ENCODE measurements at places on chromosomes 6 and 20. TPM values are rescaled to one million over a fixed set of nuclear protein-coding genes. Genes with fewer than 3 reads are reported as not detected.

The BNIP5 gene
- not detected for total RNA-seq

GRCh38 chr6:155195903-155196302, 67.9 kb upstream of the CLDN20 start:
- DNase-seq = no peak

The ZCCHC3 gene
- total RNA-seq = 18.2 TPM

DNA sequence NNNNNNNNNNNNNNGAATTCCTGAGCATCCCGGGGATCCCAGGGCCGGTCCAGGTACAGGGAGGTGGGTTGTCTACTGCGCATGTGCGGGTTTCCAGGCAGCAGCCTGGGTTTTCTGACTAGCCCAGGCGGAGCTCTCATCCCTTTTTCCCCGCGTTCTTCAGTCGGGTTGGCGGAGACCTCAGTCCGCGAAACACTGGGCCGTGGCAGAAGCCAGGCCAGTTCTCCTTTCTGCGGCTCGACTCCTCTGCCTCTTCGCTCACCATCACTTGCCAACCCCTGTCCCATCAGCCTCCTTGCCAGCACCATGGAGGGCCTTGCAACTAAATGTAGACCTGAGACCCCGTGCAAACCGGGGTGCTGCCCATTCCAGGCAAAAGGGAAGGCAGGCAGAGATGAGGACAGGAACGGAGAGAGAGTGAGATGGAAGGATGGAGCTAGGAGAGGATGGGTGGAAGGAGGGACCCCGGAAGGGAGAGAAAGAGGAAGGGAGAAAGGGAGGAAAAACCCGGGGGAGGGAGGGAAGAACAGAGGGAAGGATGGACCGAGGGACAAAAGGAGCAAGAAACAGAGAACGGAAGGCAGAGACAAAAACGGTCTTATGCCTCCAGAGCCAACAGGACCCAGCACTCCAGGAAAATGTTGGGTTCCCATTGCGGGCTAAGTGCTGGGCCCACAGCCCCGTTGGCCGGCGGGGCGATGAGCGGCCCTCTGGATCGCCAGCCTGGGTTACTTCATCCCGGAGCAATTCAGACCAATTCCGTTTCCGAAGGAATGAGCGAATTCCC, 445.4 kb upstream of the DEFB115 start:
- peak; percentile 45 for DNase-seq

The HLA-DOA gene
- total RNA-seq = not detected

DNA sequence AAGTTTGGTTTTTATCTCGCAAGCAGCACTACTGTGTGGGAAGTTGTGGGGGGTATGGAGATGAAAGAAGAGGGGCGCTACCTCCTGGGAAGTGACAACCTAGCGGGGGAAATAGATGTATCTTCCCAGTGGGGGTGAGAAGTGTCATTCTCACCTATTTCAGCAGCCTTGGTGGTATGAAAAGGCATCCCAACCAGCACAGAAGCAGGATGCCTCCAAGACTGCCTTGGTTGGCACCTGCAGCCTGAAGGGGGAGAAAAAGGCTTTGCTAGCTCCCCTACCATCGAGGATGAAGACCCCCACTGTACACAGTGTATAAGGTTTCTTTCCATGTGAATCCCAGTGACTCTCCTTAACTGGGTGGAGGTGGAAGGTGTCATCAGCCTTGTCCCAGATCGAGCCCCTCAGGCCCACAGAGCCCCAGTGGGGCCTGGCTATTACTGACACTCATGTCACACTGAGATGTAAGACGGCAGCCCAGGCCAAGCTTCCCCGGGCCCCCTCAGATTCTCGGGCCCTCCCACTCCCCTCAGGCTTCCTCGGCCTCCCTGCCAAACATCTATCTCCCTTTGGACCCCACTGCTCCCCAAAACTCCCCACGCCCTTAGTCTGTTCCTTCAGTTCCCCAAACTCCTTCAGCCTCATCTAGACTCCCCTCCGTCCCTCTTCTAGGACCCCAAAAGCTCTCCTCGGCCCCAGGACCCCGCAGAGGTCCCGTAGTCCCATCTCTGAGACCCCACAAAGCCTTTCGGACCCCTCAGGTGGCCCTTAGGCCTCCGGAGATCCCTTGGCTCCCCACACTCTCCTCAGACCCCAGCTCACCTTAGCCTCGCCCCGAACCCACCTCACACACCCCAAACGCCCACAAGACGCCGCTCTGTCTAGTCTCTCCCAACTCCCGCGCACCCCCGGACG, 688 bp downstream of the COMMD7 start:
- DNase-seq = no peak

The OR2H1 gene
- not detected for total RNA-seq

GRCh38 chr6:93105017-93105416, 314.3 kb downstream of the EPHA7 start:
- peak; percentile 27 for DNase-seq

The UNC5CL gene
- 0.62 TPM for total RNA-seq

DNA sequence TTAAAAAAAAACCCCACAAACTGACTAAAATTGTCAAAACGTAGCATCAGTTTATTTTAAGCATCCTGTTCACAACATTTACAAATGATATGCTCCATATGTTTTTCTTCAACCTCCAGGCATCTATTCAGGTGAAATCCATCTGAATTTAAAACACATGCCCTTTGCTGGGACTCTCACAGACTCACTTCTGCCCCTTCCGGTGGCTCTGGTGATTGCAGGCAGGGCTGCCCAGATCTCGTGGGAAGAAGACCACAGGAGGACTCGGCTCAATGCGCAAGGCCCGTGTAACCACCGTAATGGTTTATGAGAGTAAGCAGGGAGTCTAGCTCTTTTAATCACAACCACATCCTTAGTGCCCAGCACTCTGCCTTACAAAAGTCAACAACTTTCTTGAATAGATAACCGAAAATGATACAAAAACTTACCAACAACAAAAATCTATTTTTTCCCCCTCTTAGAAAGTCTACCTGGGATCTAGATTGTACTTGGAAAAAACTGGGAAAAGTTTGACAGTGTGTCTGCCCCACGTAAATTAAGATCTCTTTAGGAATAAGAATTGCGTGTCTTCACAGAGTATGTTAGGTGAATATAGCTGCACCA, 139.1 kb downstream of the KIF16B start:
- DNase-seq = no peak

DNA sequence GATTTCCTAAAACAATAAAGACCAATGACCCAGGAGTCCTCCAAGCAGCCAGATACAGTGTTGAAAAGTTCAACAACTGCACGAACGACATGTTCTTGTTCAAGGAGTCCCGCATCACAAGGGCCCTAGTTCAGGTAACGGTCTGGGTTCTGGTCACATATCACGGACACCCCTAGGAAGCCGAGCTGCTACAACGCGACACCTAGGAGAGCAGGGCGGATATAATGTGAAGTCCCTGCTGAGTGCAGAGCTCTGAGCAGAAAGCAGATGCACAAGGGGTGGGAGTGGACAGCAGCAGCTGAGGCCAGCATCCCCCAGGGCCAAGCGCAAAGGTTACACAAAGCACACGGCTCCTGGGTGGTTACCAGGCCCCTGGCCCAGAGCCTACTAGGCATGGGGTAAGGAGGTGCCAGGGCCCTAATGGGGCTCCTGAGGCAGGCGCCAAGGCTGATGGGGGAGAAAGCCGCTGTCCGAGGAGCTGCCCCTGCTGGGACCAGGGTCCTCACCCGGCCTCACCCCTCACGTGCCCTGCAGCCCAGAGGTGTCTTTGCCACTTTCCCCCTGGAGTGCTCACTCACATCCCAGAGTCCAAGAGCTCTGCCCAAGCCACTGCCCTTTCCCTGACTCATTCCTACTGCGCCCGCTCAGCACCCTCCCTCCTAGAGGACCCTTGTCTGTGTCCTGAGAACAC, 8.4 kb downstream of the CST7 start:
- no peak for DNase-seq

The GRM1 gene
- not detected for total RNA-seq

The SIRPB1 gene
- total RNA-seq = 0.74 TPM

The HLA-DQA2 gene
- total RNA-seq = not detected

The PTCRA gene
- total RNA-seq = not detected

- no peak for DNase-seq
Observed at GRCh38 chr20:22460231-22460630, 124.1 kb downstream of the FOXA2 start.

GRCh38 chr6:134676307-134677281, 273.3 kb downstream of the ALDH8A1 start:
- DNase-seq = no peak

DNA sequence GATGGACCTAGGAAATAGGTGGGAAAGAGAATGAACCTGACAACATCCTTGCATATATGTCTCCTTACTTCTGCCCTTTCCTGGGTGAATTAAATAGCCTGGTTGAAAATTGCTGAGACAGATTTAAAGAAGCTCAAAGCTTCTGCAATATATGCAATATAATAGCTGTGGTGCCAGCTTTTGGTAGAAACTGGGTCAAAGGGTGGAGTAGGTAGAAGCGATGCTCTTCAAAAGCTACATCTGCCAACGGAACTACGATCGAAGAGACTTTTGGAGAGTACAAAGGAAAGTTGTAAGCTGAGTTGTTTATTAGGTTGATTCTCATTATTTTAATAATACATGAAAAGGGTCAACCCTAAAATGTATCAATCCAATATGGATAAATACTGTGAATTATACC, 22.8 kb upstream of the TTK start:
- DNase-seq = no peak

GRCh38 chr6:63609231-63609630, 26.4 kb upstream of the PHF3 start:
- no peak for DNase-seq

DNA sequence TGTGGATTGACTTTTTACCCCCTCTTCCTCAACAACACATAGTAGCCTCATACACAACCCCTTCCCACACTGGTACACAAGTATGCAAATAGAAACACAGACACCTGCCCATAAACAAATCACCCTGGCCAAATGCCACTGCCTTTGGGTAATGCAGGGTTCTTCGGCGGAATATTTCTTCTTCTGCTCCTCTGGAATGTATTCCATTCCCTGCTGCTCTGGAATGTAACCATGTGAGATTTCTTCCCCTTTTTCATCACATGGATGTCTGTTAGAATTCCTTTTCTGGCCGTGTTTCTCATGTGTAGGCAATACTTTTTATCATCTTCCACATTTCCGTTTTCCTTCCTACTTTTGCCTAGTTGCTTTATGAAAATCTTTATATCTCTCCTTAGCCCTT, 76.1 kb upstream of the TPD52L1 start:
- DNase-seq = no peak

GRCh38 chr20:48656661-48657211, 171.1 kb downstream of the PREX1 start:
- no peak for DNase-seq

DNA sequence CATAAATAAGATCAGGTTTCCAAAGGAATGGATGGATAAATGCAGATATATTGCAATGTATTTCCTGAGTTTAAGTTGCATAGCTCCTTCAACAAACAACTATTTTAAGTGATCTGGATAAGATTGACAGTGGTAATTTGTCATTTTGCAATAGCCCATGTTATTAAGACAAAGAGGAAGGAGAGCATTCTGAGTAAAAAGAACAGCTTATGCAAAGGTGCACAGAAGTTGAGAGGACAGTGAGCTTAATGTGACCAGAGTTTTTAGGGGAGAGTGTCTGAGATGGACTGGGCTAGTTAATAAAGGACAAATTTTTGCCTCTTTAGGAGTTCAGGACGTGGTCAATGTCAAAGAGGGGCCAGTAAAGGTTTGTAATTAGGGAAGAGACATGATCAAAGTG, 48.8 kb upstream of the FBXO30 start:
- DNase-seq = no peak

- DNase-seq = no peak
Observed at GRCh38 chr6:7646394-7646793, 56.4 kb downstream of the SNRNP48 start.

GRCh38 chr20:18218280-18218679, 70.0 kb upstream of the ZNF133 start:
- no peak for DNase-seq

The FAM83B gene
- total RNA-seq = not detected

DNA sequence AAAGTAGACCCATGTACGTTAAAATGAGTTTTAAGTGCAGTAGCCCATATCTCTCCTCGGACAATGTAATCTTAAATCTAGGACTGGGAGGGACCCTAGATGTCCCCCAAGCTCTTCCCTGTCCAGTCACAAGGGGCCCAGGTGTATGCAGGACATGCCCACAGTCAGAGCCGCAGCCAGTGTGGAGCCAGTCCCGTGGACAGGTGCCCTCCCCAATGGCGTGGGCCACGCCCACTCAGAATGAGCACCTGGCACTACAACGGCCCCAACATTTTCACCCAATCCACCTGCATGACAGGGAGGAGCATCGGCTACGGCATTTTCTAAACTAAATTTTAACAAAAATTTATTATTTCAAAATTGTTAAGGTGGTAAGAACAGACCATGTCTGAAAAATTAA, 53.2 kb downstream of the WDR27 start:
- no peak for DNase-seq

DNA sequence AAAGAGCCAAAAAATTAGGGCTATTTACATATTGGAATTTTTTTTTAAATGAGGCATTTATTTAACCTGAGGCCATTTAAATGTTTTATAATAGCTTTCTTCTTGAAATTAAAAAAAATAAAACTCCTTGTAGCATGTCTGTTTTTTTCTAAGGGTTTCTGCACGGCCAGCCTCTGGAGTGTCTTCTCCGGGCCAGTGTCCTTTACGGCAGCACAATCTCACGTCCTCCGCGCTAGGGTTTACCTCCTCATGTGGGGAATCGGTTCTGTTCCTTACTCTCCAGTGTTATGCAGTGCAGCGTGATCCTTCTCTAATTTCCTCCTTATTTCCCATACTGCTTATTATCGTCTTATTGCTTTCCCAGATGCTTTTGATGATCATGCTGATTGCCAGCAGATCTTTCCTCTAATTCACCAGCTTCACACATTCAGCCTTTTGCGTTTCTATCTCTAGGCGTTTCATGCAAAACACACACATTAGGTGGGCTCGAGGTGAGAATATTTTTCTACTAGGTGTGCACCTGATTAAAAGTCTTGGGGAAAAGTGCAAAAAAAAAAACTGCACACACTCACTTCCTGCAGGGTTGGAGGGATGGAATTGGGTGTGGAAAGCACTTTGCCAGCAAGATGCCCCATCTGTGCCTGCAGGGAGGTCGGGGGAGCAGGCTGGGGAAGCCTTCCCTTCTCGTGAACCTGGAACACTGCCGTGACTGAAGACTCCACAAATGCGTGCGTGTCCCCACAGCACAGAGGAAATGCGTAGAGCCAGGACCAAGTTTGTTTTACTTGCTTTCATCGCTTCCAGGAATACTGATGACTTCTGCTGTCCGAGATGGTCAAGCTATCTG, 56.1 kb downstream of the PSMG4 start:
- no peak for DNase-seq

The BPIFB4 gene
- total RNA-seq = not detected

- DNase-seq = no peak
Observed at GRCh38 chr6:121000381-121000780, 333.9 kb downstream of the TBC1D32 start.

The SIRPD gene
- not detected for total RNA-seq

DNA sequence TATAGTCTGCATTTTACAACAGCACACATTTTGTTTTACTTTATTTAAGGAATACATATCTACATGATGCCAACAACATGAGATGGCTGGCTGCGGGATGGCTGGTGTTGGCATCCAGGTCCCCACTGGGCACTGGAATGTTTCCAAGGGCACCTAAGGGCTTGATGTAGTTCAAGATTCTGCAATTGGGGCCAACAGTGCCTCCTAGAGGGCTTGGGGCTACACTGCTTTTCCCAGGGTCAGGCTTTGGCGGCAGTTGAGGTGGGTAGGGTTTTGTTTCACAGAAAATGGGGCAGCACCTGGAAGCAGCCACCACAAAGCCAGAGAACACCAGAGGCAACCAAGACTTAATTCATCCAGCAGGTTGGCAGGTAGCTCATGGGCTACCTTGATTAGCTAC, 202.2 kb upstream of the PRND start:
- no peak for DNase-seq

All from A172 (cell line).